ENCODE measurements at places on chromosomes 3 and 15.

GRCh38 chr3:14487086-14487485 lies 53.1 kb downstream of the GRIP2 start:
- no peaks in the 10 kb centered on the region for H3K27me3 ChIP-seq
- no peak for DNase-seq
- H3K36me3 ChIP-seq: no peaks in the 10 kb centered on the region
- no peak overlapping the region for H3K4me3 ChIP-seq
- H3K4me1 ChIP-seq: no peaks in the 10 kb centered on the region

DNA sequence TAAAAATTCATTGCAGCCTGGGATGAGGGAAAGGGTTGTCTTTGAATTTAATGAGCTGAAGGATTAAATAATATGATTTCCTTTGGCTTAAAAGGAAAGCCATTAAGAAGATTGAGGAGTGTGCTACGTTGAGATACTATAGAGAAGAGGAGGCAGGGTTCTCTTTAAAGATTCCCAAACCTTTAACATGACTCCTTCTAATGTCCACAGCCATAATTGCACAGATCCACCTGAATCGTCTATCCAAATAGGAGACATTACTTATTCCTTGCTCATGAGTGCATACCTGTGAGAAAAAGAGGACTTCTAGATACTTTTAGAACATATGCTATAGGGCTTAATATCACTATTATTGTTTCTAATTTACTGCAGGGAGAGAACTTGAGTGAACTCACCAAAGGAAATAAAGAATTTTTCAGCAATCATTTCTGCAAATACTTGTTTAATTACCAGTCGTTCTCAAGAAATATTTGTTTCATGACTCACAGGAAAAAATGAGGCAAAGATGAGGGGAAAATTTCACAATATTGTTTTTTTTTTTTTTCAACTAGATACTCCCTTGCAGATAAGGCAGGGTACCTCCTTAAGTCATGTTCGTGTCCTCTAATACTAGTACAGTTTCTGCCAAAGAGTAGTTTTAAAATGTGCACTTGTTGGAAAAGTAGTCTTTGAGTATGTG lies 8.9 kb upstream of the SUCNR1 start:
- no peaks in the 10 kb centered on the region for H3K4me1 ChIP-seq
- no peaks in the 10 kb centered on the region for H3K36me3 ChIP-seq
- no peaks in the 10 kb centered on the region for H3K27me3 ChIP-seq
- H3K4me3 ChIP-seq: no peak overlapping the region

DNA sequence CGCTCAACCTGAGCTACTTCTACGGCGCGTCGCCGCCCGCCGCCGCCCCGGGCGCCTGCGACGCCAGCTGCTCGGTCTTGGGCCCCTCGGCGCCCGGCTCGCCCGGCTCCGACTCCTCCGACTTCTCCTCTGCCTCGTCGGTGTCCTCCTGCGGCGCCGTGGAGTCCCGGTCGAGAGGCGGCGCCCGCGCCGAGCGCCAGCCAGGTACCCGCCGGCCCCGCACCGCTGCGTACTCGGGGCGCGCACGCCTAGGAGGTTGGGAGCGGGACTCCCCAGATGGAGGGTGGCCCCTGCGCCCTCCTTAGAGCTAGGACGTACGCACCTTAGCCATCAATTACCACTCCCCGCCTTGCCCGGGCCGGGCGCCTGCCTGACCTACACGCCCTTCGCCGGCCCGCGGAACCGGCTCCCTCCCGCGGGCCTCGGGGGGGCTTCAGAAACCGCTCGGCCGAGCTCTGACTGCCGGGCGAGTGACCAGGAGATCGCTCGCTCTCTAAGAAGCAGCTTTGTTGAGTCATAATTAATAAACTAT lies 466 bp downstream of the NFKBIZ start:
- H3K36me3 ChIP-seq: peaks cover 10% of the 10 kb centered on the region
- no peak for DNase-seq
- no peaks in the 10 kb centered on the region for H3K4me1 ChIP-seq

GRCh38 chr15:85007741-85008397 lies 26.2 kb downstream of the PDE8A start:
- H3K36me3 ChIP-seq: no peaks in the 10 kb centered on the region
- DNase-seq: no peak
- H3K27me3 ChIP-seq: no peaks in the 10 kb centered on the region
- no peak overlapping the region for H3K27ac ChIP-seq
- peaks cover 6% of the 10 kb centered on the region for H3K4me1 ChIP-seq
- no peak overlapping the region for H3K4me3 ChIP-seq

DNA sequence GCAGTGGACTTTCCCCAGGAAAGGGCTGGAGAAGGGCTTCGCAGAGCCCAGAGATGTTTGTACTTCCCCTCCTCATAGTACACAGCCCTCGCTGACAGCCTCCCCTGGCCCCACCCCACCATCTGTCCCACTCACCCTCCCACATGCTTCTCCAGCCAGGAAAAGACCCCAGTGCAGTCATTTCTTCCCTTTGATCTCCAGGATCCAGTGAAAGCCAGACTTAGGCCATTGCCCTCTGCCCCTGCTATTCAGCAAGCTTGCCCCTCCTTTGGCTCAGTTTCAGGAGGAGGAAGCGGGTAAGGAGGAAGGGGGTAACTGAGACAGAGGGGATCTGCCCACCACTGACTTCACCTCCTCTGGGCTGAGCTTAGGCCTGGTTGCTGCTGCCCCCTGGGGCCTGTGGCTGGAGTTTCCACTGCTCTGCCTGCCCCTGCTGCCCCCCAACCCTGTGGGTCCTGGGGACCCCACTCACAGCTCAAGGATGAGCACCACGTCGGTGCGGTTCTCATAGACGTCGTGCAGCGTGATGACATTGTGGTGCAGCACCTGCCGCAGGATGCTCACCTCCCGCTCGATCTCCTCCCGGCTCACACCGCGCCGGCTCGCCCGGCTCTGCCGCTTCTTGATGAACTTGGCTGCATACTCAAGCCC lies 63.1 kb downstream of the DAPK2 start:
- H3K27ac ChIP-seq: no peak overlapping the region
- H3K4me1 ChIP-seq: no peaks in the 10 kb centered on the region
- no peak overlapping the region for H3K4me3 ChIP-seq
- DNase-seq: no peak

- H3K27ac ChIP-seq: no peak overlapping the region
- H3K27me3 ChIP-seq: no peaks in the 10 kb centered on the region
- no peaks in the 10 kb centered on the region for H3K36me3 ChIP-seq
- H3K4me1 ChIP-seq: no peaks in the 10 kb centered on the region
Measured at GRCh38 chr3:143839980-143840379, 8.3 kb downstream of the SLC9A9 start.

DNA sequence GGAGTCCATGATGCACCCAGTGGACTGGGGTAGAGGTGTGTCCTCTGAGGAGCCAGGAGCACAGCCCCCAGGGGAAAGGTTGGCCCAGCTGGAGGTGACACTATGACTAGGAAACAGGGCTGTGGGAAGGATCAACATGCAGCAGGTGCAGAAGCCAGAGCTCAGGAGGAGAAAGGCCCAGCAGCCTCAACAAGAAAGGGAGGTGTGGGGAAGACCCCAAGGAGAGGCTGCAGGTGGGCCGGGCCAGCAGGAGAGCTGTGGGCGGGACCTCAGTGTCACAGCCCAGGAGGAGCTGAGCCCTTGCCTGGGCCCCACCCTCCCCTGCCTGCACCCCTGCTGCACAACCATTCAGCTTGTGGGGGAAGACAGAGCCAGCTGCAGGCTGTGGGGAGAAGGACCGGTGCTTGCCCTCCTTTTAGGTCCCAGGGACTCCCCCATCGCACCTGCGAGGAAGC lies 18.4 kb upstream of the KLF13 start:
- H3K36me3 ChIP-seq: no peaks in the 10 kb centered on the region
- H3K4me1 ChIP-seq: no peaks in the 10 kb centered on the region
- H3K4me3 ChIP-seq: no peak overlapping the region
- H3K27me3 ChIP-seq: no peaks in the 10 kb centered on the region

DNA sequence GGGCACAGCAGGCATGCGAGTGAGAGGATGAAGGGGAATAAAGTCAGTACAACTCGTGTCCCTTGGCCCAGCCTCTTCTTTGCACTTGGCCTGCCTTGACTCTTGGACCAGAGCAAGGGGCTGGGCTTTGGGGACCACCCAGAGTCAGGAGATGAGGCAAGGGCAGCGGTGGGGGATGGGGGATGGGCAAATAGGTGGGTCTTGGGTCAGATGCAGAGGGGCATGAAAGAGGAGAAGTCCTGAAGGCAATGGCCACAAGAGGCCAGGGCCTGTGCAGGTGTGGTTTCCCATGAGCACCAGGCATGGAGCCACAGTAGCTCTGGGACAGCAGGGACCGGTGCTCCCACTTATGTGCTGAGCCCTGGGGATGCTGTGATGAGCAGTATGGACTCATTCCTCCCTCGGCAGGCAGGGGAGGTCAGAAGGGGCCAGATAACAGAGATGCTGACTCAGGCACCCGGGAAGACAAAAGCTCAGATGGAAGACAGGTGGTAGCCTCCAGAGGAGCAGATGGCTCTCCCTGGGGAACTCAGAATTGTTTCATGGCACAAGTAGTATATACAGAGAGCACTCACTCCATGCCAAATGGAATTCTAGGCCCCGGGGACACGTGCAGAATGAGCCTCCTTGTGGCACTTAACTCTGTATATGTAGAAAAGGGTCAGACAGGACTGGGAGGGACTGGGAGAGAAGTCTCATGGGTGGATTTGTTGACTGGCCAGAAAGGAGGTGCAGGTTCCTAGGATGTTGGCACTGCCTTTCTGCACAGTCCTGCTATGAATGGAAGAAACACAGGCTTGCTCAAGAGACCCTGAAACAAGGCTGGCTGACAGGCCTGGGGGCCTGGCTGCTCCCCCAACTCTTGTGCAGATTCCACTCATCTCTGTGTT lies 14.3 kb downstream of the ZBTB47 start:
- H3K4me1 ChIP-seq: no peaks in the 10 kb centered on the region
- no peaks in the 10 kb centered on the region for H3K36me3 ChIP-seq
- no peaks in the 10 kb centered on the region for H3K27me3 ChIP-seq
- no peak overlapping the region for H3K4me3 ChIP-seq
- H3K27ac ChIP-seq: no peak overlapping the region

- DNase-seq: no peak
- H3K36me3 ChIP-seq: no peaks in the 10 kb centered on the region
- H3K27me3 ChIP-seq: no peaks in the 10 kb centered on the region
- no peaks in the 10 kb centered on the region for H3K4me1 ChIP-seq
- H3K4me3 ChIP-seq: no peak overlapping the region
Measured at GRCh38 chr3:73808862-73809509, 184.2 kb upstream of the PDZRN3 start.

DNA sequence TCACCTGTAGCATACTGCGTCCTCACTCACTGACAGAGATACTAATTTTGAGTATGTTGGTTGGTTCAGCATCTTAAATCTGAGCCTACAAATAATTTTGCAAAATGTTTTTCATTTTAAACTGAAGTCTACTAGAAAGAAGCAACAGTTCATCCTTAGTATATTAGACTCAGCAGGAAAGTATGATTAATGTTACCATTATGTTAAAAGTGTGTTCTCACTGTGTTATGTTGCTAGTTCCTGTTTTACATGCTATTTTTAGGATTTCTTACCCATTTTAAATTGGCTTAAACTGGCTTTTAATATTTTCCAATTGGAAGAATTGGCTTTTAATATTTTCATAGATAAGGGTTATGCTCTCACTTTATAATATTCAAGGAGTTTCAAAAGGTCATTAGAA lies 25.7 kb downstream of the ACKR4 start:
- no peak overlapping the region for H3K4me3 ChIP-seq
- no peak for DNase-seq
- no peak overlapping the region for H3K27ac ChIP-seq
- H3K4me1 ChIP-seq: no peaks in the 10 kb centered on the region
- H3K36me3 ChIP-seq: no peaks in the 10 kb centered on the region

DNA sequence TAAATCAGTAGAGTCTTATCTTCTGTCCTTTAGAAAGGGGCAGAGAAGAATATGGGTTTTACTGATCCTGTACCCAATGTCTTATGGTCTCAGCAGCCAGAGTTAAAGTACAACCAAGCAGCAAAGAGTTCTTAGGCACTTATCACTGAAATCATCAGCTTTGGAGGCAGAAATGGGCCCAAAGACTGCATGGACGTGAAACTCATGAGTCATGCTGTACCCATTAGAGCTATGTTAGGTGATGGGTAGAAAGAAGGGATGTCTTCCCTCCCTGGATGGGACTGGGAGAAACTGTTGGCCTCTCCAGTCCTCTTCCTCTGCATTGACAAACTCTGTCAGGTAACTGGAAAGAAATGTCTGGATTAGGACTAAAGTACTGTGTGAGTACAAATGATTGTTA lies 63.4 kb downstream of the EOMES start:
- no peaks in the 10 kb centered on the region for H3K27me3 ChIP-seq
- no peaks in the 10 kb centered on the region for H3K36me3 ChIP-seq
- H3K4me3 ChIP-seq: no peak overlapping the region
- no peak overlapping the region for H3K27ac ChIP-seq

GRCh38 chr15:101637038-101637437 lies 15.1 kb downstream of the TM2D3 start:
- H3K4me1 ChIP-seq: no peaks in the 10 kb centered on the region
- H3K27me3 ChIP-seq: no peaks in the 10 kb centered on the region
- H3K27ac ChIP-seq: no peak overlapping the region

DNA sequence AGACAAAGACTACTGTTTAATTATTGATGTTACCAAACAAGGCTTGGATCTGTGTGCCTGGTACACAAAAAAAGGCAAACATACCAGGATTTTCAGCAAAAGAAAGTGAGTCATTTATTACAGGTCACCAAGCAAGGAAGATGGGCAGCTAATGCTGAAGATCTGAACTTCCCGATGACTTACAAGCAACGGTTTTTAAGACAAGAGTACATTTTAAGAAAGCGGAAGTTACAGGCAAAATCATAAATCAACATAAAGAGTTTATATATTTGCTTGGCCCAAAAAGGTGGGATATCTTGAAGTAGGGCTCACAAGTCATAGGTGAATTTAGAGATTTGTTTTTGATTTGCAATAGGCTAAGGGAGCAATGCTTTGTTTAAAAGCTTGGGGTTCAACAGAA lies 125.4 kb upstream of the SPATA16 start:
- no peak for DNase-seq
- H3K27me3 ChIP-seq: no peaks in the 10 kb centered on the region
- H3K36me3 ChIP-seq: no peaks in the 10 kb centered on the region
- no peak overlapping the region for H3K4me3 ChIP-seq
- no peaks in the 10 kb centered on the region for H3K4me1 ChIP-seq

DNA sequence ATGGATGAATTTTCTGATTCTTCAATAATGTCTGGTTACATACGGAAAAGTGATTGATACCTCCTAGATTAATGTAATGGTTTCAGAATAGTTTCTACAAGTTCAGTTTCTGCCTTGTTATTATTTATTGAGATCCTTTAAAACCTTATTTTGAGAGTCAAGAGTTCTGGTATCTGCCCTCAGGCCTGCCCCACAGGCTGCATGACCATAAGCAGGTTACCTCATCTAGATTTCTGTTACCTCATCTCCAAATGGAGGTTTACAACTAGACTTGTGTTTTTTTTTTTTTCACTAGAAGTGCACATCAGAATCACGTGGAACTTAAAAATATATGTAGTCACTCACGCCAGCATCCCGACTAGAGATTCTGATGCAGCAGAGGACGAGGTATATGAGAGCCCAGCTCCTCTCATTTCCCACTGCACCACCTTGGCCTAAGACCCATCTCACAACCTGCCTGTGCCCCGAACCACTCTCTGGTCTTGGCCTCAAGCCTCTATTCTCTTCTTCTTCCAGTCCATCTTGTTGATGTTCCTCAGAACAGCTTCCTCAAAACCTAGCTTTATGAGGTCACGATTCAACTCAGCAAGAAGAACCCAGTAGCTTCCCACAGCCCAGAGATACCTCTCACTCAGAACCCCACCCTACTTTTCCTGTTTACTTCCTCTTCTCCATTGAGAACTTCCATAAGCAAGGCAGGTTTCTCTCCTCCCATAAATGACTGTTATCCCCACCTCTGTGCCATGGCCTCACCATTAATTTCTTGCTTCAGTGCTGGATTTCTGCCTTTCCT lies 353.4 kb downstream of the CHST2 start:
- H3K4me1 ChIP-seq: no peaks in the 10 kb centered on the region
- no peak overlapping the region for H3K4me3 ChIP-seq
- no peaks in the 10 kb centered on the region for H3K27me3 ChIP-seq
- H3K36me3 ChIP-seq: no peaks in the 10 kb centered on the region

Measured in breast epithelium (tissue), 4 donors.